ENCODE measurements at places on chromosomes 16 and 17.

DNA sequence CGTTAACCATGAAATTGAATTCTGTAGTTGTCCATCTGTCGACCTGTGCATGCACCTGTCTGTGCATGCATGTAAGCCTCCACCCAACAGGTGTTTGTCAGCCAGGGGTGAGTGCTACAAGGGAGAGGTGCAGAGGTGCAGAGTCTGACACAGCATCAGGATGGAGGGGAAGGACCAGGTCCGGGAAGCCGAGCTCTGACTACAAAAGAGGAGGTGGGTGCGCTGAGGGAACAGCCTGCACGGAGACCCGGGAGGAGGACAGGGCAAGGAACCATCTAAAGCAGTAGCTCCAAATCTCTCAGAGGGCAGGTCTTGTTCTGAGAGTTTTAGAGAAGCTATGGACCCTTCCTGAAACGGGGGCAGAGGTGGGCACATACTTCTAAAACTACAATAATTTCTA is 54.1 kb downstream of the B9D1 start:
- DNase-seq, result no peak

- DNase-seq, result no peak
Measured at GRCh38 chr17:50807675-50808074, 27.7 kb upstream of the WFIKKN2 start.

GRCh38 chr17:64653985-64654355 is 8.1 kb downstream of the SMURF2 start:
- no peak for DNase-seq

- no peak for DNase-seq
Measured at GRCh38 chr17:42849451-42850181, 1.4 kb upstream of the AOC3 start.

- no peak for DNase-seq
Measured at GRCh38 chr16:26857371-26857770, 209.4 kb upstream of the C16orf82 start.

GRCh38 chr16:52725461-52725860 is 178.5 kb upstream of the TOX3 start:
- no peak for DNase-seq

DNA sequence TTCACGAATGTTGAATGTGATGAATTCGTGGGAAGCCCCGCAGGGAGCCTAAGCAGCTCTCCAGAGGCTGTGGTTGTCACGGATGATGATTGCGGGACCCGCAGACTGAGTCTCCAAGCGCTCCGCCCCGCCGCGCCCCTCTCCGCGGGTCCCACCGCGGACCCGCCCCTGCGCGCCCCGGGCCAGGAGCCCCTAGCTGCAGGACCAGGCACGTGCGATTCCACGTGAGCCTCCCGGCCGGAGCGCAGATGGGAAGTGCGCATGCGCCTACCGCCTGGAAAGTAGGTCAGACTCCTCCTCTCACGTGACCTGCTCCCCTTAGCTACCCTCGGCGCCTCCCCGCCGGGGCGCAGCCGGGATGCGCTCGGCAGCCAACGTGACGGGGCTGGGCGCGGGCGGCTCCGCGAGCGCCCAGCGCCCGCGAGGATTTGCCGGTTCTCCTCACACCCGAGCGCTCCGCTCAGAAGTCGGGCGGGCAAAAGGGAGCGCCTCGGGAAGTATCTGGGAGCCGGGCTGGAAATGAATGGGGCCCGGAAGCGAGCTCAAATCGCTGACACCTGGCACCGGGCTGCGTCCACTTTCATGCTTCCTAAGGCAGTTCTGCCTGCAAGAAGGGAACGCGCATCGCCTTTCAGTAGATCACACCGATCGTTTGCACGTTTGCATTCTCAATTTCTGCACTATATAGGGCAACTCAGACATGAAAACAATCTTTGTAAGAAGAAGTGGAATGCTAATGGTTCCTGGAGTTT is 26.4 kb upstream of the HLF start:
- DNase-seq, result peak; percentile 88

GRCh38 chr16:28140788-28141618 is 70.8 kb downstream of the XPO6 start:
- peak; percentile 81 for DNase-seq

DNA sequence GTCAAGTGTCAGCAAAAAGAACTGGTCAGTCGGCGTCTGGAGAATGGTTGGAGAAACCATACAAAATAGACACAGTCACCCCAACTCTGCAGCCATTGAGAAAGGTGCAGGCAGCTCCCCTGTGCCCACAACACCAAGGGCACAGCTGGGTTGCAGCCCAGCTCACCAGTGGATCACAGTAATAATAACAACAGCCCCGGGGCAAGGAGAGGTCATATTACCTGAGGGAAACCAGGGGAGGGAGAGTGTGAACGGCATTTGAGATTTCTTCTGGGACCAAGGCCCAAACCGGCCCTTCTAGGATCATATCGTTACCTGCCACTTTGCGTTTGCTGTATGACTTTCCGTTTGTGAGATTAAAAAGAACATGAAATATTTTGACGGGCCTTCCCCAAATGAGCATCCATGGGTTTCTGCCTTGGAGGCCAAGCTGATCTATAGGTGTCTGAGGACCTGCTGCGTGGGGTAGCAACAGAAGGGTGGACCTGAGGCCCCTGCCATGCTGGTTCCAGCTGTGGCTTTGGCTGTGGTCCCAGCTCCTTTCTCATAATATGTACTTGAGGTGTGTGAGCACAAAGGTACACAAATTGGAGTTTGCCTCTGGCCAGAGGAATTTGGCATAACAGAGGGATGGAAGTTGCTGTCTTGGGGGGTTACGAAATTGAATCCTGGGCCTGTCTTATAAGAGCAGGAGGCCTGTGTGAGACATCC is 154.6 kb downstream of the CMIP start:
- DNase-seq, result no peak

- DNase-seq, result no peak
Measured at GRCh38 chr17:47999582-47999981, 28.7 kb downstream of the CDK5RAP3 start.

DNA sequence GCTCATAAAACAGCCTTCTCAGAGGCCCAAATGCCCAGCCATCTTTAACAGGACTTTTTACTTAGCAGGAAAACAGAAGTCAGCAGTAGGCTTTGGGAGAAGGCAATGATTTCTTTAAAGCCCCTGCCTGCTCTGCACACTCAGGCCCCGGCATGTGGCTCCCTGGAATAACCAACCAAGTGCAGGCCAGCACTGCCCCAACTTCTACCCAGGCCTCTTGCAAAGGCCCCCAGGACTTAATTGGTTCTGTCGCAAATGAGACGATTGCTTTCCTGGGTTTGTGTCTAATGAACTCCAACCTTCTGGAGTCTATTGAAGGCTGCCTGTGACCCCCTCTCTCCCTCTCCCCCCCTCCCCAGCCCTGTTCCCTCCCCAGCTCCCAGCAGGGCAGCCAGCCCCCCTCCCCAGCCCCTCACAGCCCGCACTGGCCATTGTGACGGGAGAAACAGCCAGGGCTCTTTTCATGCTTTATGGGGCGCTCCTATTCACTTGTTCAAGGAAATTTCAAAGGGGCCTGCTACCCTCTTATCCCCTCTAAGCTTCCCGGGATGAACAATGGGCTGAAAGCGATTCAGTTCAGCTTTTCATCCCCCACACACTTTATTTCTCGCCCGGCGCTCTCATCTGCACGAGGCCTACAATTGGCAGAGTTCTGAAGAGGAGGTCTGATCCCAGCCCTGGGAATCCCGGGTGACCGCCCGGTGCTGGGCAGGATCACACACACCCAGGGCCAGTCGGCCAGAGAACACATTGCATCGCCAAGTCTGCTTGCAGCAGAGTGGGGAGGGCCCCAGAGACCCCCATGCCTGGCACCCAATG is 15.5 kb downstream of the AXIN2 start:
- no peak for DNase-seq

GRCh38 chr17:71033336-71033735 is 864.0 kb downstream of the KCNJ2 start:
- DNase-seq, result no peak

DNA sequence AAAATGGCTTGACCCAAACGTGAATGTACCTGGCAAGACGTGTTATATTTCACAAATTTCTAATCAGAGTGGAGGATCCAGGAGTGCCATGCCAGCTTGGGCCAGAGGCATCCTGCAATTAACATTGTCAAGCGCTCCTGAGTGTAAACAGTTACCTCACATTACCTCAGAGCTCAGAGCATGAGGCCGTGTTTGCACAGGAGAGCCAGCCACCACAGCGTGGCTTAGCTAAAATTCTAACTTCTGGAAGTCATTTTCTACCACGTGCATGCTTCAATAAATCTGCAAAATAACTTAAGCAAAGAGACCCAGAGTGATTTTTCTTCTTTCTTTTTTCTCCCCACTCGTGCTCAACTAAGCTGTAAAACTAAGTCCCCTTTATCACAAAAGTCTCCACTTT is 769.0 kb downstream of the KCNJ2 start:
- no peak for DNase-seq

DNA sequence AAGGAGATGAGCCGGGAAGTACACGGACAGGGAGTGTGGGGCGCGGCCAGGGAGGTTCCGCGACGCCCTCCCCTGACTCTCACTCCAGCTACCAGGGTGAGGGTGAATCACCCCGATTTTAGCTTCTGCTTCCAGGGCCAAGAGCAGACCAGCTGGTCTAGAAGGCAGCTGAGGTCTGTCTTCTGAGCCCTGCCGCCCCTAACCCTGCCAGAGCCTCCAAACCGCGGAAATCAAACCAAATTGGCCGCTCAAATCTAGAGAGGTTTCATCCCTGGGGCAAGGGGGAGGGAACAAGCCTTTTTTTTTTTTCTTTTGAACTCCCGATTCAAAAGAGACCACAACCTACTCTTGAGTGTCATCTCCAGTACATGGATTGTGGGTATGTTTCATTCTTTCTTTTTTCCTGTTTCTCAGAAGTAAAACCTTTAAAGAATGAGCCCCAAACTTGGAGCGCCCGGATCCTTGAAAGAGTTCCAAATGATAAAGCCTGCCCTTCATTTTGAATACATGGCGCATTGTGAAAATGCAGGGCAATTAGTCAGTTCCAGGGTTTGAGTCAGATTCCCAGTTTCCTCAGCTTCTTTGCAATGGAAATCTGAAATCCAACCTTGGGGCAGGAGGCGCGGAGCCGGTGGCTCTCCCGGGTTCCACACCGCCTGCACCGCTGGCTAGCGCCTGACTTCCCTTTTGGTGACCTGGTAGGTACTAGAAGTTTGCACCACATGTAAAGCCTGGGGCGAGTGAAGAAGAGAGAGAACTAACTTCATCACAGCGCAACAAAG is 16.5 kb upstream of the ZFHX3 start:
- DNase-seq, result no peak

DNA sequence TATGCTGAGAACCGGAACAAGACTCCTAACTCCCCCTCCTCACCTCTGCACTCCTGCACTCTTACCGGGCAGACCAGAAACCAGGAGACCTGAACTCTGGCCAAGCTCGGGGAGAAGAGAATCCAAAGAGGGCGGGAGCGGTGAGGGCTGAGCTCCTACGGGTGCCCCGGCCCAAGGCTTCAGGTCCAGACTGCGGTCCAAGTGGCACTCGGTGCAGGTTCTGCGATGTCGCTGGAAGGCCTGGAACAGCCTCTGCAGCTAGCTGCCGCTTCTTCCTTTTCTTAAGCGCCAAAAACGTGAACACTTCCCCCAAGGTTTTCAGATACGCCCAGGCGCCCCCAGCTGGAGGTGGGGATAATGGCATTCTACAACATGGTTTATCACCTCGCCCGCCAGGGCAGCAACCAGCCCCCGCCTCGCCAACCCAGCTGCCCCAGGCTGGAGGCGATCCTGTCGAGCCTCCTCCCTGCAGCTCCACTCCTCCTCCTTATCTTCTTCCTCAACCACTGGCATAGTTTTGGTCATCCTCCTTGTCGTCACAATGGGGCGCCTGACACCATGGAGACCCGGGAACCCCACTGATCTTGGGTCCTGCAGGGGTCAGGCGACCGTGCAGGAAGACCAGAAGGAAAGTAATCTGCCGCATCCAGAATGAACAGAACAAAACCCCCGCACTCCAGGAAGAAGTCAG is 1735.9 kb downstream of the TP53TG3F start:
- DNase-seq, result no peak

GRCh38 chr17:62941358-62941991 is 24.6 kb upstream of the TANC2 start:
- no peak for DNase-seq

- peak; percentile 56 for DNase-seq
Measured at GRCh38 chr16:66588981-66589713, 9.9 kb downstream of the CMTM2 start.

- no peak for DNase-seq
Measured at GRCh38 chr16:81296631-81297030, 18.1 kb upstream of the GAN start.

DNA sequence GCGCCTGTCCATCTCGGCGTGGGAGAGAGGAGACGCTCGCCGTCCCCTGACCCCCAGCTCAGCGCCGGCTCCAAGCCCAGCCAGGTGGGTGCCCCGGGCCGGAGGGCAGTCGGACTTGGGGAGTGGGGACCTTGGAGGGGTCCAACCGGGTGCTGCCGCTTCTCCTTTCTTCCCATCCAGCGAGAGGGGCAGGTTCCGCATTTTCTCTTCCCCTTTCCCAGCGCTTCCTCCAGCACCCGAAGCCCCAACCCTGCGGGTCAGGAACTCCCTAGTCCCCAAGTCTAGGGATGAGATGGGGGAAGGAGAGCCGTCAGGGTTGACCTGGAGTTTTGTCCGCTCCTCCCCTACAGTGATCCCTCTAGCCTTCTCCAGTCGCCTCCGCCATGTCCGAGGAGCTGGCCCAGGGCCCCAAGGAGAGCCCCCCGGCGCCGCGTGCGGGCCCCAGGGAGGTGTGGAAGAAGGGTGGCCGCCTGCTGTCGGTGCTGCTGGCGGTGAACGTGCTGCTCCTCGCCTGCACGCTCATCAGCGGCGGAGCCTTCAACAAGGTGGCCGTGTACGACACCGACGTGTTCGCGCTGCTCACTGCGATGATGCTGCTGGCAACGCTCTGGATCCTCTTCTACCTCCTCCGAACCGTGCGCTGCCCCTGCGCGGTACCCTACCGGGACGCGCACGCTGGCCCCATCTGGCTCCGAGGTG is at the start of gene OTOP2:
TSS of gene OTOP2 (plus strand) at position 24 of the 699 bp plus-strand sequence. CDS start at position 384, 360 bp downstream.
- DNase-seq, result no peak

GRCh38 chr17:82489851-82490511 is 29.6 kb upstream of the FOXK2 start:
- DNase-seq, result no peak

GRCh38 chr17:35315971-35316370 is 57.5 kb downstream of the SLFN11 start:
- no peak for DNase-seq

- no peak for DNase-seq
Measured at GRCh38 chr17:56699186-56699894, 105.8 kb downstream of the NOG start.

DNA sequence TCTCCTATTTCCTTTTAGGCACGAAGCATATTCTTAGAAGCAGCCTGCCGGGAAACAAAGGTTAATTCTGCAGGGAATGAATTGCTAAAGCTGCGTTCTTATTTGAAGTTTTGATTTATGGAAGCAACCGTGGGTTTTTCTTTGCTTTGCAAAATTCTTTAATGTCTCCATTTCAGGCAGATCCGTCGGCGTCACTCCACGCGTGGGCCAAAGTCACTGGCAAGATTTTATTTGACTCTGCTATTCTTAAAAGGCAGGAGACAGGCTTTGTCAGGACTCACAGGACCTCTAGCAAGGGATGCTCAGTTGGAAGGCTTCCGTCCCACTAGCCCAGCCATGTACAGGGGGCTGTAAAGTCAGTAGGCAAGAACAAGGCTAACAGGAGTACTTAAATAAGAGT is 387.3 kb upstream of the XYLT1 start:
- no peak for DNase-seq

Measured in GM06990 (cell line).